ENCODE measurements at places on chromosomes 5 and 9. TPM values are rescaled to one million over a fixed set of nuclear protein-coding genes. Genes with fewer than 3 reads are reported as not detected.

DNA sequence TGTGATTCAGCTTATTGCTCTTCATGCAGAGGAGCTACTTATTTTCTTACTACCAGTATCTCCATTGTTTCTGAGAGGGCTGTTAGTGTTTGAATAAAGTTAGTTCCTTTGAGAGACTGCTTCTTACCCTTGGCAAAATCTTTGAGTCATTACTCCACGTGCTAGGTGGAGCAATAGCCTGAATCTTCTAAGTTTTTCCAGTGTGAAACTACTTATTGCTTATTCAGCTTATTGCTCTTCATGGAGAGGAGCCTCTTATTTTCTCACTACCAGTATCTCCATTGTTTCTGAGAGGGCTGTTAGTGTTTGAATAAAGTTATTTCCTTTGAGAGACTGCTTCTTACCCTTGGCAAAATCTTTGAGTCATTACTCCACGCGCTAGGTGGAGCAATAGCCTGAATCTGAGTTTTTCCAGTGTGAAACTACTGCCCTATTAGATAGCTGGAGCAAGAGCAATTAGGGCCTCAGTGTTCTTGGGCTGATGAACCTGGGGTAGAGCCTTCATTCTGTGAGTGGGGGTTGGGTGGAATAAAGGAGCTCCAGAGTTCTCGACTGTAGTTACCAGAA, 41.9 kb downstream of the GPBP1 start:
- no peak for DNase-seq

DNA sequence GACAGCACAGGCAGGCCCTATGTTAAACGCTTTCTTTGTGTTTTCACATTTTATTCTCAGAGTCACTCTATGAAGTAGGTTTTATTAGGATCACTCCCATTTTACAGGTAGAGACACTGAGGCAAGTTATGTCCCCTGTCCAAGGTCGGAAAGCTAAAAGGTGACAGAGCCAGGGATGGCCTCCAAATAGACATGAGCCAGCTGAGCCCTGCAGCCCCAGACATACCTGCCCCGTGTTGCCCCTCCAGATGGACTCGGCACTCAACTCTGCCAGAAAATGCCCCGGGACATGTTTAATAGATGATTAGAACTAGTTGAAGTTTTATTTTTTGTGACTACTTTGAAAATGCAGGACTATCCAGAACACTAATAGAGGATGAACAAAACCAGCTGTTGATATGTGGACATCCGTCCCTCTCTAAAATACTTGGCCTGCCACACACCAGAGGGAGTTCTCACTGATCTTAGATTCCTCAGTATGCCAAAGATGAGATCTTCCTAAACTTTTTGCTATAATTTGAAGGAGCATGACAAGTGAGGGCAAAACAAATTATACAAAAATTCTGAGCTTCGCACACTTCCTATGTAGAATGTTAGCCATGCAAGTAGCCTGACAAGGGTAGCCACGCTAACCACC, 258.6 kb upstream of the ADAMTS16 start:
- no peak for DNase-seq

The MSX2 gene
- not detected for total RNA-seq

DNA sequence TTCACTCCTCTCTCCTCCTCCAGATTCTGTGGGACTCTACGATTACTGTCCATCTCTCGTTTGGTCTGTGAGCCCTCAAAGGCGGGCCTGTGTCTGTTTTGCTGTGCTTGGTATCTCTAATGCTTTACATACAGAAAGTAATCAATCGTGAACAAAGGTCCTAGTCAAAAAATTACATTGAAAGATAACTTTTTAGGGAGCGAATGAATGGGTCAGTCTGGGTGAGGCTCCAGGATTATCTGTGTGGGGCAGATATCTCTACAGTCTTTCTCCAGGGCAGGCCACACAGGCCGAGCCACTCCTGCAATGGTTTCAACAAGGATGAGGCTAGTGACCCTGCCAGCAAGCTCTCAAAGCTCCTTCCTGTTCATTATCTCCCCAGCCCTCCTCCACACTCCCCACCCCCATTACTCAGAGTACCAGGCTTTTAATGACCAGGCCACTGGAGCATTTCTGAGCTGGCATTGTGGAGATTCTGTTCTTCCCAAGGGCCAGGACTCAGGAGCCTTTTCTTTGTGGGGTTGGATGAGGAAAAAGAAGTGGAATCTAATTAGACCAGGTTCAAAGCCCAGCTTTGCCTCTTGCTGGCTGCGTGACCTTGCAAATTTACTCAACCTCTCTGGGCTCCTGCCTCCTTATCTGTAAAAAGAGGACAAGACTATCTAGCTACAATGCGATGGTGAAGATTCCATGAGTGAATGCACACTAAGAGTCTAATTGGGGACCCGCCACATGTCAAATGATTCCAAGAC, 10.2 kb downstream of the CORO2A start:
- DNase-seq: no peak

GRCh38 chr9:73230251-73230650, 78.6 kb downstream of the ANXA1 start:
- DNase-seq: no peak

DNA sequence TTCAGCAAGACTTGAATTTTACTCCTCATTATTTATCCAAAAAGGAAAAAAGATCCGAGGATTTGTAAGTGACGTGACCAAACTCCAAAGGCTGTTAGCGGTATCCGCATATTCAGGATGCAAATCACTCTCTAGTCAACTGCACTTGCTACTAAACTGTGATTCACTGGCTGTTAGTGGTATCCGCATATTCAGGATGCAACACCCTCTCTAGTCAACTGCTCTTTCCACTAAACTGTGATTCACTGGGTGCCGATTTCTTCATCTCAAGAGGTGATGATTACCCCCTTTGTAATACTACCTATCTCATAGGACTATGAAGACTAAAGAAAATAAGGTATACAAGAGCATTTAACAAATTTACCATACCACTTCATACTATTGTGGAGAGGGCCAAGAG, 5.7 kb downstream of the MAPKAP1 start:
- DNase-seq: no peak

The PPP2CA gene
- total RNA-seq: 100 TPM

GRCh38 chr9:14693251-14693861, at the start of gene ZDHHC21:
TSS of gene ZDHHC21 (minus strand) at chr9:14693432. CDS start at chr9:14674340, 19,092 bp downstream.
- DNase-seq: peak; percentile 47

- no peak for DNase-seq
These were observed 234.9 kb upstream of the RIOK2 start for GRCh38 chr5:97417986-97418385.

- DNase-seq: no peak
These were observed 621.9 kb upstream of the CTNND2 start for GRCh38 chr5:12526113-12526512.

- no peak for DNase-seq
These were observed 66.3 kb upstream of the PRRC1 start for GRCh38 chr5:127451096-127451495.

GRCh38 chr9:105413525-105413924, 34.3 kb upstream of the FSD1L start:
- DNase-seq: no peak

DNA sequence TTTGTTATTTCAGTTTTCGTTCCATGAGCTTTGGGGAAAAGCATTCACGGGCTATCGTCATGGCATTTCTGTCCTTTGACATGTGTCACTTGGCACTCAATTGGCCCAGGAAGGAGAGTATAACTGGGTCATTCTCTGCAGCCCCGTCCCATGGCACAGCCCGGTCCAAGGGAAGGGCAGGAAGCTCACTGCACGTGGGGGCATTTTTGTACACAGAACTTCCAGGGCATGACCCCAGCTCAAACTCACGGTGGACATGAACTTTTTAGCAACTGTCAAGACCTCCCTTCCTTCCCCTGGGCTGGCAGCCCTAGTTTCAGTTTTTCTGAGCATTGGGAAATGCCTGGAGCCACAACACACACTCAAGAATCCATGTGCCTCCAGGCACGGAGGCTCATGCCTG, 161.6 kb upstream of the PANK3 start:
- DNase-seq: no peak

The C9orf50 gene
- not detected for total RNA-seq

DNA sequence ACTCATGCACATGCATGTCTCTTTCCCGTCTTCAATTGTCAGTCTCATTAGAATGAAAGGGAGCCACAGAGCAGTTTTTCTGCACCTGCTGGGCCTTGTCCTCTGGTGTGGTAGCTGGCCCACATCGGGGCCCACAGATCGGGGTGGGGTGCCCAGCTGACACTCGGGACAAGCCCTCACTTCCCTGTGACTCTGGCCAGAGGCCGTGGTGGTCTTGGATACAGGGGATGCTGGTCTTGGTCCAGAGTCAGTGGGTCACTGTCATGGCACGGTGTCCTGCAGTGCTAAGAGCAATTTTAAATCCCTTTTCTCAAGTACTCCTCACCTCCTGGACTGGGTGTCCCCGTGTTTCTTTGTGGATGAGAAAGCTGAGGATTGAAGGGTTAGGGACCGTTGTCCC, 193.2 kb downstream of the CACNA1B start:
- DNase-seq: no peak

DNA sequence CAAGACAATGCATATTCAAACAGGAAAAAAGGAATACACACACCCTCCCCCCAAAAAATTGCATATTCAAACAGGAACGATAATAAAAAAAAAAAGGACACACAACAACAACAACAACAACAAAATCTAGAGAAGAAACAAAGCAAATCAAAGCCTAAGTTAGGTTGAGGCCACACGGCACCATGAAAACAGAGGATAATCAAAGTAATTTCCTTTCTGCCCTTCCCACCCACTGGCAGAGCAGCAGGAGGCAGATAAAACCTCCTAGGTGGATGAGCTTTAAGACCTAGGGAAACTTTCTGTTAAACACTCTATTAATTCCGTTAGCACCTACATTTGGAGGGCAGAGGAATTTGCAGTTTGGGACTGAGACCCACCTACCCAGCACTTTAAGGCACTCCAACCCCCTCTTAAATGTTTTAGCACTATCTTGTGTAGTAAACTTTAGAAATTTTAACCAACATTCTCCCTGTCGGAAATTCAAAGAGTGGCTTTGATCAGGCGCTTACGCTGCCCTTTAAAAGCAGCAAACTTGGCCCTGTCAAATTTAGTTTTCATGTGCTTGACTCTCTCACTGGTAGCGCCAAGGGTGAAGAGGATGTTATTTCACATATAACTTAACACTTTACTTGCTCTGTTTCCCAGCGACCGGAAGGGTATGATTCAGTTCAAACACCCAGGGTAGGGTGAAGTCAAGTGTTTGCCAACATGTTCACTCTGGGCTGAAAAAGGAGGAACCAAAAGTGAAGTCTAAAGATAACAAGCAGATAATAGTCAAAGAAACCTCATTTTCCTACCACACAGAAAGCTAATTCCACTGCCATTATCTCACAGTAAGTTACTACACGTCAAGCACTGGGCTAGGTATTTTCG, 9.2 kb downstream of the ENC1 start:
- DNase-seq: no peak

DNA sequence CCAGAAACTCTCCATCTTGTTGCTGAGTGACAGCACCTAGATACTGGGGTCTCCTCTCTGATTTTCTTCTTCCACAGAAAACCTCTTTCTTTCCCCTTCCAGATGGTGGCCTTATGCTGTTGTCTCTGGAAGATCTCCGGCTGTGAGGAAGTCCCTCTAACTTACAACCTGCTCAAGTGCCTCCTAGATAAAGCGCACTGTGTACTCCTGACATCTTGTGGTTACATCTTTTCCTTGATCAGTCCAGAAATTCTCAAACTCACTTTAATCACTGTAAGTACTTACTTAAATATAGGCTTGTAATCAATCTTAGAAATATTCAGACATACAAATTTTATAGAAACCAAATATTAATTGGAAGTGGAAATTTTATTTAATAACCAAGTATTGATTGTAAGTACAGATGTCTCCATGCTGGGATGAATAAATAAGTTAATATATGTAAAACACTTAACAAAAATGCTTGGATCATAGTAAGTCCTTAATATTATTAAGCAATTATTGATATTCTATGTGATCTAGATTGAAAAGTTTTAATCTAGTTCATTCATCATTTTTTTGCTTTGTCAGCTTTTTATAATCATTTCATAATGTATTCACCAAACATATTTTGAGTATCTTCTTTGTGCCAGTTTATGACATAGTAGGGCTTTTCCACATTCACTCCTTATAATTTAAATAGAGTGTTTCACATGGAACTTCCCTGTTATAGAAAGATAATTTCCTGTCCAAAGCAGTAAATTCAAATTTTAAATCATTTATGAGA, 1381.4 kb upstream of the CDH6 start:
- DNase-seq: no peak

GRCh38 chr5:73591698-73592501, 26.4 kb downstream of the UTP15 start:
- DNase-seq: no peak

The LCN15 gene
- not detected for total RNA-seq

All from naive thymus-derived CD8-positive, alpha-beta T cell (primary cell).